ENCODE measurements at places on chromosomes 3 and 15. TPM values are rescaled to one million over a fixed set of nuclear protein-coding genes. Genes with fewer than 3 reads are reported as not detected.

Gene MRAS
- 0.10 TPM for total RNA-seq

Gene CIDEC
- not detected for total RNA-seq

Gene TIMP4
- 0.50 TPM for total RNA-seq

Gene NRG4
- not detected for total RNA-seq

Gene RLBP1
- total RNA-seq: not detected

Gene B2M
- total RNA-seq: 6,098 TPM

Gene CYP19A1
- total RNA-seq: not detected

Data from activated CD4-positive, alpha-beta memory T cell treated with anti-CD3 and anti-CD28 coated beads for 36 hours (primary cell).